ENCODE measurements at places on chromosomes 3 and 15.

DNA sequence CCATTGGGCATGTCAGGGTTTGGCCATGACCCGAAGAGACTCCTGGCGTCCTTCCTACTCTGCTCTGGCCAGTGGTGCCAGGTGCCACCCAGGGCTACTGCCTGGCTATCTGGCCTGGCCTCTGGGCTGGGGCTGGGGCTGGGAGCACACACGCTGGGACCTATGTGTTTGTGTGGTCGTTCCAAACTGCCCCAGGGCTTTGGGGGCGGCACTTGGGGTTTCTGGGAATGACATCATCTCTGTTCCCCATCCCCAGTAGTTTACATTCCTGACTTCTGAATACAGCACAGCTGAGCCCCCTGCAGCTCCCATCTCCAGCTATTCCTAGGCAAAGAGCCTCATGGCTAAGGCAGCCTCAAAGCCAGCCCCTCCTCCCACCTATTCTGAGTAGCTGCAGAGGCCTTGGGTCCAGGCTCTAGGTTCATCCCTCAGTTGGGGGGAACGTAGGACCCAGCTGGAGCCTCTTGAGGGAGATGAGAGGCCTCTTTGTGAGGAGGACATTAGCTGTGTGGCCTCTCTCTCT lies 24.3 kb downstream of the PLEKHO2 start:
- peak; percentile 8 for ATAC-seq

- no peak for ATAC-seq
Observed at GRCh38 chr3:56868706-56869105, 67.0 kb upstream of the ARHGEF3 start.

- no peak for ATAC-seq
Observed at GRCh38 chr3:143243686-143244085, 124.1 kb downstream of the CHST2 start.

DNA sequence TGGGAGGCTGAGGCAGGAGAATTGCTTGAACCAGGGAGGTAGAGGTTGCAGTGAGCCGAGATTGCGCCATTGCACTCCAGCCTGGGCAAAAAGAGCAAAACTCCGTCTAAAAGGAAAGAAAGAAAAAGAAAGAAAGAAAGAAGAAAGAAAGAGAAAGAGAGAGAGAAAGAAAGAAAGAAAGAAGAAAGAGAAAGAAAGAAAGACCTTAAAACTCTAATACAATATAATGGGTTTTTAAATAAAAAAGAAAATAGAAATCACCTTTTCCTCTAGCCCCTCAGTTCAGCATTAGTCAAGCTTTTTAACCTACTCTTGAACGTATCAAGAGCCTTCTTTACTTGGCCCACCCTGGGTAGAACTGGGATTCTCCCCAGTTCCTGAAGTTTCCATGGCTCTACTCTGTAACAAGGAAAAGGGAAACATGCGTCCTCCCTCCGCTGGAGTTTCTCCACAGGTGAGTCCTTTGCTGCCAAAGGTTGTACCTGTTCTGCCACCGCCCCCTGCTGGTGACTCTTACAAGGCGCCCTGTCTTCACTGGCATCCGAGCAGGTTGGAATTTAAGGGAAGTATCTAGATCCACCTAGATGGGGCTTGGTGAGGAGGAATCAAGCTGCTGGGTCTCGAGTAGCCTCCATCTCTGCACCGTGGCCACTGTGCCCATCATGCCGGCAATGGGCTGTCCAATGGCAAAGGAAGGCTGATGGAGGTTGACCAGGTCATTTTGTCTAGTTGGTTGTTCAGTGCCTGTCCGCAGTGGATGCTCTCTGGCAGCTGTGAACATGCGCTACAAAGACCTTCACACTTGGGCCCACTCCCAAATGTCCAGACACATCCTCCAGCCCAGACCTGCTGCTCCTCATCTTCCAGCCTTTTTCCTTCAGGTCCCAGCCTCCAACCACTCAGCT lies 20.6 kb upstream of the EPHB3 start:
- ATAC-seq: peak; percentile 23

DNA sequence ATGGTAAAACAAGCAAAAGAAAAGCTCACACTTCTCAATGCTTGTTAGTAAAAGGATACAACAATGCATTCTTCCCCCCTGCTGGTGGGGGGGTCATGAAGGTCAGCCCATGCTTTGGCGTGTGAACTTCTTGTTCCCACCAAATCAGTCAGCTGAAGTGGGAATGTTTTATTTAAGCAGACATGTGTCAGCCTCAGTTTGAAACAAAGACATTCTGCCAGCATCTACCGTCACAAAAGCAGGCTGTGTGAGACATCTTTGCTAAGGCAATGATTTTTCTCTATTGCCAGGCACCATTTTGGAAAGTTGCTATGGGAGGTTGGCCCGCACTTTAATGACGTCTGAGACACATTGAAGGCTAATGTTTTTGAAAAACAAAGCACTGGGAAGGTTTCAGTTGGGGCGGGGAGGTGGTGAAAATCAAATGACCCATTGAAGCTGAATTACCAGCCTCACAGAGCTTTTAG lies 206.6 kb downstream of the TLE3 start:
- ATAC-seq: no peak

- ATAC-seq: no peak
Observed at GRCh38 chr3:81097889-81098288, 663.6 kb downstream of the GBE1 start.

DNA sequence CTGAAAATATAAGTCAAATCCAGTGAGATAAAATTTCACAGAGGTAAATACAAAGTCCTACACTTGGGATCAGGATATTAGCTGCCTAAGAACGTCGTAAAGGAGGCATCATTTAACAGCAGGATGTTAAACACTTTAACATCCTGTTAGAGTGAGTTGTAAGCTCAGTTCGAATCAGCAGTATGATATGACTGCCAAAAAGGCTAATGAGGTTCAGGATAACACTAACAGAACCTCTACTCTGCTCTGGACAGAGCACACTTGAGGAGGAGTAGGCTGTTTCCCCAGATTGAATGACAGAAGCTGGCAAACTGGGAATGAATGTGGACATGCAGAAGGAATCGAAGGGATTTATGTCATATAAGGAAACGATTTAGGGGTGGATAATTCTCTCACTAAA lies 227.1 kb upstream of the CD96 start:
- ATAC-seq: no peak

- no peak for ATAC-seq
Observed at GRCh38 chr15:36831904-36832287, 252.5 kb downstream of the CDIN1 start.

DNA sequence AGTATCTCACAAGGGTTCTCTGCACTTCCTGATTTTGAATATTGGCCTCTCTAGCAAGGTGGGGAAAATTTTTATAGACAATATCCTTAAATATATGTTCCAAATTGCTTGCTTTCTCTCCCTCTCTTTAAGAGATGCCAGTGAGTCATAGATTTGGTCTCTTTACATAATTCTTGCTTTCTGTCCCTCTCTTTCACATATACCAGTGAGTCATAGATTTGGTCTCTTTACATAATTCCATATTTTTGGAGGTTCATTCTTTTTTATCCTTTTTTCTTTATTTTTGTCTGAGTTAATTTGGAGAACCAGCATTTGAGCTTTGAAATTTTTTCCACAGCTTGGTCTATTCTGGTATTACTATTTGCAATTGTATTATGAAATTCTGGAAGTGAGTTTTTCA lies 77.7 kb upstream of the NUDT16 start:
- ATAC-seq: no peak

DNA sequence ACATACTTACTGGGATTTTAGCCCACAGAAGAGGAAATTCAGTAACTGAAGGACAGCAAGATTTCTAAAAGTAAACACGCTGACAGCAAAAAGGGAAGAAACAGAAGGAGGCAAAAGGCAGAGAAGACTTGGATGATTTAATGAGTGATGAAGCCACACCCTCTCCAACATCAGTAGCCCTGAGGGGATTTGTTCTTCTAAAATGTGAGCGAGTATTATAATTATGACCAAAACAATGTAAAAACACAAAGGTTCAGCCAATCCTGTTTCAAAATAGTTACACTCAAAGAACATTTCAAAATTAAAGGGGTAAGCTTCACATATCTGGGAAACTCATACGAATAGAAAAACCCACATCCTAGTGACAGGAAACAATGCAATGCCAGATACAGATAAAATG lies 25.0 kb downstream of the MCCC1 start:
- ATAC-seq: peak; percentile 19

- ATAC-seq: no peak
Observed at GRCh38 chr15:49898575-49899283, 220.3 kb downstream of the ATP8B4 start.

- no peak for ATAC-seq
Observed at GRCh38 chr3:109021556-109021955, 67.9 kb upstream of the GUCA1C start.

- no peak for ATAC-seq
Observed at GRCh38 chr3:3288255-3288654, 108.8 kb upstream of the CRBN start.

GRCh38 chr3:168828014-168828413 lies 732.3 kb upstream of the GOLIM4 start:
- no peak for ATAC-seq

- ATAC-seq: no peak
Observed at GRCh38 chr3:132421832-132422231, 4.5 kb downstream of the DNAJC13 start.
